Caki2 (cell line): ENCODE measurements at places on chromosomes 5 and 9. TPM values are rescaled to one million over a fixed set of nuclear protein-coding genes. Genes with fewer than 3 reads are reported as not detected.

DNA sequence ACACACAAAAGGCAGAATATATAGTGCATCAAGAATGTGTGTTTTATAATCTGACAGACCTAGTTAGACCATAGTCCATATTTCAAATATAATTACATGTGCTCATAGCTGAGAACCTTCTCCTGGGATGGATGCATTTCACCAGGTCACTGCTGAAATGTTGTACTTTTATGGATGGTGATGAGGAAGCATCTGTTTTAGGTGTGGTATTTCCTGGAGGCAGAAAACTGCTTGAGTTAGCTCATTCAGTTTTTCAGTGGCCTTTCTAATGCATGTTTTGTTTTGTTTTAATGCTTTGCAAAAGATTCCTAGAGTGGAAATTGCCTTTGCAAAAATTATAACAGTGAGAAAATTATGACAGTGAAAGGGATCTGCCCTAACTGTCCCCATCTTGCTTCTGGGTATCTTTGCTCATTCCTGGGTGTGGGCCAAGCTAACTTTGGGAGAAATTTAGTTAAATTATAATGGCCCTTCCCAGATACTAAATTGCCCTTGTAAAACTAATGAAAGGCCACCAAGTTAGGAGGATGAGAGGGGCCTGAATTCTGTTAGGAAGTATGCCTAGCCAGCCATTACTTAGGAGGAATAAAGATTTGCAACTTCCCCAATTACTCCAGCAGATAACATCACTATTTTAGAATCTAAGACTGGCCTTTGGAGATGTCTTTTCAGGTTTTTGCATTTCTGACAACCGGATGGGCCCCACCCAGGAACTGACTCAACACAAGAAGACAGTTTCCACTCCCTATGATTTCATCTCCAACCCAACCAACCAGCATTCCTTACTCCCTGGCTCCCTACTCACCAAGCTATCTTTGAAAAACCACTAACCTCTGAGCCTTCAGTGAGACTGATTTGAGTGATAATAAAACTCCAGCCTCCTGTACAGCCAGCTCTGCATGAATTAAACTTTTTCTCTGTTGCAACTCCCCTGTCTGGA lies 7.0 kb upstream of the IL12B start:
- peak; percentile 37 for DNase-seq

Gene MEGF9
- 21.6 and 28.4 TPM in 2 replicates for total RNA-seq

DNA sequence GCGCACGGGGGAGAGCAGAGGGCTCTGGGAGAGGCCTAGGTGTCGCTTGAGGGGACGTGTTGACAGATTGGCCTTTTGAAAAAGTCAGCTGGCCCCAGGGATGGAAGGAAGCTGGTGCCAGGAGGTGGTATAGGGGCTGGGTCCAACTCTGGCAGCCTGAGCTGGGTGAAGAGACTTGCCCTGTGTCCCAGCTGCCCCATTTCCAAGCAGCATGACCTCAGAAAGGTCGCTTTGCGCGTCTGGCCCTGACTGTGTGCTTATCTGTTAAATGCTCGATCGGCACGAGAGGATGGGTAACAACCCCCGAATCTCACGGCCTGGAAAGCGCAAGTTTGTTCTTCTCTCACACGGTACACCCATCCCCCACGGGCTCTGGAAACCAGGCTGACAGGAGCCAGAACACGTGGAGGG lies 31.2 kb upstream of the LAMC3 start:
- no peak for DNase-seq

Gene OTULINL
- 2.1 and 2.5 TPM in 2 replicates for total RNA-seq

GRCh38 chr5:143453720-143454119 lies 50.2 kb upstream of the NR3C1 start:
- no peak for DNase-seq

DNA sequence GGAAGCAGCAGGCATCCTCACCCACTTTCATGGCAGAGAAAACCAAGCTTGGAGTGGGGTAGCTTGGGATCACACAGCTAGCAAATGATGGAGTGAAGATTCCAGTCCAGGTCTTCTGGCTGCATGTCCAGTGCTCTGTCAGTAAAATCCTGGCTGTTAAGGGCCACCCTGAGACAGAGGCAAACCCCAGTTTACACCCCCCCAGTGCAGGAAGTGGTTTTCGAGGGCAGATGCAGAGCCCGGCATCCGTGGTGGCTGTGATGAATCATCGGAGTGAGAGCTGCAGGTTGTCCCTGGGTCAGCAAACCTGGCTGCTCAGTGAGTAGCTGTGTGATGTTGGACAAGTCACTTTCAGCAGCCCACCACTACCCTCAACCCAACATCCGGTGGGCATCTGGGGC lies 115.4 kb downstream of the RGS3 start:
- DNase-seq: peak; percentile 93

- no peak for DNase-seq
These were observed 279.7 kb downstream of the GLIS3 start for GRCh38 chr9:4020038-4020754.

DNA sequence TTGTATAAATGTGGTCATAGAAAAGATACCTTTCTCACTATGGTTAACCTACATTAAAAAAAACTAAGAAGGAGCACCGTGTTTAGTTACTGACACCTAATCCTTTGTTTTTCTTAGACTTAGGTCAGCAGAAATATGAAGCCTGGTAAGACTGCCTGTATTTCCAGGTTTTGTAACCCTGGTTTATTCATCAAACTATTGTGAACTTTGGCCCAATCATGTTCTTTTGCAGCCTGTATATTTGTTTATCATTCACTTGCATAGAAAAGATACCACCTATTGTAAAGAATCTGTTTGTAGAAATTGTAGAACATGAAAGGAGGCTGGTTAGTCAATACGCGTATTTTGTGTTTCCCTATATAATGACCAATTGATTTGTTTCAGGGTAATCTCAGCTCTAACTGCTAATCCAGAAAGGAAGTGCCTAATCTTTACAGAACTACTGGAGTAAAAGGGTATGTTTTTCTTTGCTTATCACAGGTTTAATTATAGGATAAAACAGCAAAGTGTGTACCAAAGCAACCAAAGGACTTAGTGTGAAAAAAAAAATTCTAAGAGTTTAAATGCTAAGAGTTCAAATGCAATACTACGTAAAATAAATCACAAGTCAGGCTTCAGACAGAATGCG lies 103.6 kb downstream of the LURAP1L start:
- peak; percentile 30 for DNase-seq

Gene PCDHA9
- not detected in 2 replicates for total RNA-seq

Gene KLHL3
- total RNA-seq: not detected in 2 replicates

Gene SPACA9
- total RNA-seq: 0.17 and 2.2 TPM in 2 replicates

DNA sequence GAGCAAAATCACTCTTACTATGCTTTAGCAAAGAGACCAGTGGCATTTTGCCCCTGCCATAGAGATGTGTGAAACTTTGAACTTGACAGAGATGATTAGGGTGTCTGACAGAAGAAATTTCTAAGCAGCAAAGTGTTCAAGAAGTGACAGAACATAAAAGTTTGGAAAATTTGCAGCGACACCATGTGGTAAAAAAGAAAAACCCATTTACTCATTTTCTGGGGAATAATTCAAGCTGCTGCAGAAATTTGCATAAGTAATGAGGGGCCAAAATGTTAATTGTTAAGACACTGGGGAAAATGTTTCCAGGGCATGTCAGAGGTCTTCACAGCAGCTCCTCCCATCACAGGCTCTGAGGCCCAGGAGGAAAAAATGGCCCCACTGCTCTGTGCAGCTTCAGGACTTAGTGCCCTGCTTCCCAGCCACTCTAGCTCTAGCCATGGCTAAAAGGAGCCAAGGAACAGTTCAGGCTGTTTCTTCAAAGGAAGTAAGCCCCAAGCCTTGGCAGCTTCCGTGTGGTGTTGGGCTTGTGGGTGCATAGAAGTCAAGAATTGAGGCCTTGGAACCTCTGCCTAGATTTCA lies 6.1 kb upstream of the AP3B1 start:
- DNase-seq: no peak

Gene IL7R
- 0.07 TPM in 1 of 2 replicates, not detected in the other for total RNA-seq

DNA sequence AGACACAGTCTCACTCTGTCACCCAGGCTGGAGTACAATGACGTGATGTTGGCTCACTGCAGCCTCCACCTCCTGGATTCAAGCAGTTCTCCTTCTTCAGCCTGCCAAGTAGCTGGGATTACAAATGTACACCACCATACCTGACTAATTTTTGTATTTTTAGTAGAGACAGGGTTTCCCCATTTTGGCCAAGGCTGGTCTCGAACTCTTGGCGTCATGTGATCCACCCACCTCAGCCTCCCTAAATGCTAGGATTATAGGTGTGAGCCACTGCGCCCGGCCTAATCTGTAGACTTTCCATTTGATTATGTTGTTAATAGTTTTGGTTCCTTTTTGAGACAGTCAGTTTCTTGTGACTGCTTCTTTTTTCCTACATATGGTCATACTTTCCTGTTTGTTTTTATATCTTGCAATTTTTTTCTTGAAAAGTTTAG lies 31.0 kb downstream of the MTREX start:
- no peak for DNase-seq

DNA sequence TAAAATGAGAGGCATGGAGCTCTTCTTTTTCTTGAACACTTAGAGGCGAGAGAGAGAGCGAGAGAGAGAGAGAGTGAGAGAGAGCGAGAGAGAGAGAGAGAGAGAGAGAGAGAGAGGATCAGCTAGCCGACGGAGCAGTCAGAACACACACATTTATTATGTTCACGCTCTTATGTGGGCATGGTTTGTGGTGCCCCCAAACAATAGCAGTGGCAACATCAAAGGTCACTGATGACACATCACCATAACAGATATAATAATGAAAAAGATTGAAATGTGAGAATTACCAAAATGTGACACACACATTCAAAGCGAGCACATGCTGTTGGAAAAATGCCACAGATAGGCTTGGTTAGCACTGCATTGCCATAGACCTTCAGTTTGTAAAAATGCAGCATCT lies 116.1 kb downstream of the KDM4C start:
- DNase-seq: no peak

DNA sequence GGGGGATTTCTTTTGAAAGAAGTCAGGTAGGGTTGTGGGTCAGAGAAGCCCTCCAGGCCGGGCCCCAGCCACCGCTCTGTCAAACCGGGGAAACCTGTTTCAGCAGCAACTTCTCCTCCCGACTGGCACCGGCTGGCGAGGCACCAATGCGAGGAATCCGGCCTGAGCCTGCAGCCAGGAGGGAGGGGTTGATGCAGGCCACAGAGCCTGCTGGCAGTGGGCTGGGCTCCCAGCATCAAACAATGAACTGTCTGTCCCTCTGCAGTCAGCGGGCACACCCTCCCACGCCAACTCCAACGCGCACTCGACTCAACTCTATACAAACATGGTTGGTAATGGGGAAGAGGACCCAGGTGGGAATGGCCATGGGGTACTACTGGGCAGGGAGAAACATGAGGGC lies 12.1 kb downstream of the PCDH1 start:
- no peak for DNase-seq

Gene SPATA31C1
- total RNA-seq: not detected in 2 replicates

- peak; percentile 53 for DNase-seq
These were observed 2.2 kb upstream of the CCDC125 start for GRCh38 chr5:69334793-69335268.

Gene AQP7
- not detected in 2 replicates for total RNA-seq

- peak; percentile 44 for DNase-seq
These were observed 547.2 kb downstream of the LRRC70 start for GRCh38 chr5:63125862-63126261.

GRCh38 chr5:147983742-147984141 lies 77.4 kb upstream of the C5orf46 start:
- DNase-seq: no peak

DNA sequence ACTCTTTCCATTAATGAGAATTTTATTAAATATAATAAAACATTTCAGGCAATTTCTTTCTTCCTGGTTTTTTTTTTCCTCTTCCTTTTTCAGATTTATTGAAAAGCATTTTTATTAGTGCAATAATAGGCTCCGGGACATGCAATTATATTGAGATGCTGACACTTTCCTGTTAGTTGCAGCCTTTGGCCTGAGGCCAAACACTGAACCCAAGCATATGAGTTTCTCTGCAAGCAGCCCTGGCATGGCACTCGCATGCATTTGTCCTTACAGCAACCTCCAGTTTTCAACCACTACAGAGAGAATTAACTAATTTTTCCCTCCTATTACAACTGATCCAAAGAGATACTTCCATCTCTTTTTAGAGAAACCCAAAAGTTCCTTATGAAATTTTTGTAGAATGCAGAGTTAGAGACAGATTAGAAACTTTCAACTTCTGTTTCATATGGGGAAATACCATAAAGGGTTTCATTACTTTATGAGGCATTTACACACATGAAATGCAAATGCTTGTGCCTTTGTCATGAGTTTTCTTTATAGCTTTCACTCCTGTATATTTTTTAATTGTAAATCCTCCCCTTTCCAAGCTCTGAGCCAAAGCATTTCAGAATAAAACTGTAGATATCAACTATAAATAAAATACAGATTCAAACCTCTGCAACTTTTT lies 183.0 kb downstream of the CETN3 start:
- DNase-seq: no peak

DNA sequence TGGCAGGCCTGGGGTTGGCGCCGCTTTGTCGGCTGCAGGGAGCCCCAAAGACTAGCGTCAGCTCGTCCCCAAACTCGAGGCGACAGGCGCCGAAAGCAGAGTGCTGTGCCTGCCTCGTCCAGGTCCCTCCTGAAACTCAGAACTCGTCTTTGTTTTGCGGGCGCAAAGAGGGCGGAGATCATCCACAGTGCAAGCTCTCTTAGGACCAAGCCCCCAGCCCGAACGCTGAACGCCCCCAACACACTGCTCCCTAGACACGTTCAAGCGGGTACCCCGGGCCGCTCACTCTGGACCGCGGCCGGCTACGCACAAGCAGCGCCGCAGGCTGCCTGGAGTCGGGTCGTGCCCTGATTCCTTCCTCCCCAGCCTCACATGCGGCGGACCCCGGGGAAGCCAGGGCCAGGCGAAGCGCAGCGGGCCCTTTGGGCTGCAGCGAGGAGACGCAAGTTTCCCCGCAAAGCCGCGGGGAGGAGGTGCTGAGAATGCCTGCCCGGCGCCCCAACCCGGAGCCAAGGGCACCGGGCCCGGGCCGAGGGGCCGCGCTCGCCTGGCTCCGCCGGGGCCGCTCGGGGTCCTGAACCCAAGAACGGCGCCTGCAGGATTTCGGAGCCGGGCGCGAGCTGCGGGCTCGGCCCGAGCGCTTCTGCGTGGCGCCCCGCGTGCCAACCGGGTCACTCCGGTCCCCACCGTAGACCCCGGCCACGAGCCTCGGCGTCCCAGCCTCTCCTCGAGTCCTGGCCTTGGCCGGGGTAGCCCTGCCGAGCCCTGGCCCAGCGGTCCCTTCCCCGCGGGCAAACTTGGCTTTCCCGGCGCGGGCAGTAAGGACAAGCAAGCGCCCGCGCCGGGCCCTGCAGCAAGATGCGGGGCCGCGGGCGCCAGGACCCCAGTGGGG lies 738 bp downstream of the FSTL4 start:
- no peak for DNase-seq

Gene PCDHB12
- 0.35 TPM in 1 of 2 replicates, not detected in the other for total RNA-seq

GRCh38 chr5:34722183-34722582 lies 66.1 kb downstream of the RAI14 start:
- no peak for DNase-seq

Gene ADGRV1
- total RNA-seq: 1.8 and 3.6 TPM in 2 replicates
